ENCODE measurements at places on chromosomes 4 and X.

GRCh38 chrX:71164071-71164470, 19.4 kb downstream of the NLGN3 start:
- DNase-seq: no peak

GRCh38 chr4:100823993-100824323, 306.1 kb upstream of the EMCN start:
- no peak for DNase-seq

DNA sequence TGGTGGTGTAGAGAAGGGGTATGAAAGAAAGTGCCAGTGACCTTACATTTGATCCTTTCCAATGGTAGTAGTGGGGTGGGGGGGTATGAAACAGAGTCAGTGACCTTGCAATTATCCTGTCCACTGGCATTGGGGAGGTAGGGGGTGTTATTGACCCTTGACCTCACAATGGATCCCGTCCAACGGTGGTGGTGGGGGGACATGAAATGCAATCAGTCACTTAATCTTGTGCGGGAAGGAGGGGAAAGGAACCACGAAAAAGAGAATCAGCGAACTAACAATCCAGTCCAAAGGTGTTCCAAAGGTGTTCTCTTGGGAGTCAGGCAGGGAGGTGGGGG, 619 bp upstream of the PDK3 start:
- no peak for DNase-seq

DNA sequence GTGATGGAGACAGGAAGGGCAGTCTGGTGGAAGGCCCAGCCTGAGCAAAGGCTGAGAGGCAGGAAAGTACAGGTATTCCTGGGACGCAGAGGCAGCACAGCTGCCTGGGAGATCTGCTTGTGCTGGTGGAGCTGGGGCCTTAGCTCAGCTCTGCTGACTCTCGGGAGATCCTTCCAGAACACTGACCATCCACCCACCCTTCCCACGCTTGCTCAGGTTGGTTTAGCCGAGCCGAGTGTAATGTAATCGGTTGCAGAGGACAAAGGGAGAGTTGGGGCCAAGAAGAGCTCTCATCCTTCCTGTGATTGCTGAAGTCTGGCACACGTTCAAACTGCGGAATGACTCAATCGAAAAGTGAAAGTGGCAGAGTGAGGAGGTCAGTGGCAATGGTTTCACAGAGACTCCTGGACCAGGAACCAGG, 43.1 kb upstream of the GPR78 start:
- DNase-seq: no peak

DNA sequence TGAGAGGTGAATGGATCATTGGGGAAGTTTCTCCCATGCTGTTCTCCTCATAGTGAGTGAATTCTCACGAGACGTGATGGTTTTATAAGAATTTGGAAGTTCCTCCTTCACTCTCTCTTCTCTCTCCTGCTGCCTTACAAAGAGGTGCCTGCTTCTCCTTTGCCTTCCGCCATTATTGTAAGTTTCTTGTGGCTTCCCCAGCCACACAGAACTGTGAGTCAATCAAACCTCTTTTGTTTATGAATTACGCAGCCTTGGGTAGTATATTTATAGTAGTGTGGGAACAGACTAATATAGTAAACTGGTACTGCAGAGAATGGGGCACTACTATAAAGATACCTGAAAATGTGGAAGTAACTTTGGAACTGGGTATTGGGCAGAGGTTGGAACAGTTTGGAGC, 7.8 kb upstream of the CTAG2 start:
- no peak for DNase-seq

- DNase-seq: no peak
Measured at GRCh38 chr4:54495091-54495490, 162.7 kb upstream of the KIT start.

- no peak for DNase-seq
Measured at GRCh38 chrX:152177497-152178269, 39.3 kb upstream of the MAGEA10 start.

Measured in T-helper 1 cell (primary cell).